Cerebellum (tissue), 4 donors: ENCODE measurements at places on chromosomes 12 and 14. TPM values are rescaled to one million over a fixed set of nuclear protein-coding genes. Genes with fewer than 3 reads are reported as not detected.

LRRC9 gene
- 6.9 TPM for total RNA-seq

EIF2S3B gene
- 1.1 TPM for total RNA-seq

PLCZ1 gene
- total RNA-seq = 0.82 TPM

LMNTD1 gene
- total RNA-seq = 1.1 TPM

CMKLR1 gene
- 1.6 TPM for total RNA-seq

SAMD15 gene
- total RNA-seq = 5.2 TPM

KLHL33 gene
- total RNA-seq = 0.18 TPM

GLIPR1 gene
- total RNA-seq = 2.9 TPM

CAPZA3 gene
- not detected for total RNA-seq

CIROP gene
- not detected for total RNA-seq

HSPB8 gene
- total RNA-seq = 1.3 TPM

IFI27L2 gene
- total RNA-seq = 11.5 TPM

DUSP16 gene
- 15.9 TPM for total RNA-seq

RAN gene
- 245 TPM for total RNA-seq

RPL10L gene
- not detected for total RNA-seq

AMN gene
- 0.73 TPM for total RNA-seq

CIT gene
- 32.9 TPM for total RNA-seq

SYCP3 gene
- total RNA-seq = 1.3 TPM

RIPK3 gene
- 1.2 TPM for total RNA-seq

GDF3 gene
- total RNA-seq = not detected

ADGRD1 gene
- total RNA-seq = 4.3 TPM

PLEKHG7 gene
- total RNA-seq = not detected
